Chondrocyte (in vitro differentiated cells): ENCODE measurements at places on chromosomes 12 and 14.

DNA sequence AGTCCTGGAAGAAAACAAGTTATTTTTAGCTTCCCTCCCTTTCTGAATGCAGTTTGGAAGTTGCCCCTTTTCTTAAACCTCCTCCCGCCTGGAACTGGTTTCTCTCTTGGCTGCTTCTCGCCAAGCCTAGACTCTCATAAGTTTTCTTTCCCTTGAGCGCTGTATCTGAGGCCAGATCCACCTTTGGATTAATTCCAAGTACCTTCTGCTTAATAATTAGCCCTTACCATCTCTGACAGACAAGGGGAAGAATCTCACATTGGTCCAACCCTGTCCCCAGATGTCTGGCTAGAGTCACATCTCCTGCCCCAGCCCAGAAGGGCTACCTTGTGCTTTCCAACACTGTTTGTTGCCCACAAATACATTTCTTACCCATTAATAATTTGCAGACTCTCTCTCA is 161.8 kb upstream of the RGS6 start:
- no peak for DNase-seq

GRCh38 chr12:22340143-22340542 is 5.6 kb upstream of the ST8SIA1 start:
- no peak for DNase-seq

DNA sequence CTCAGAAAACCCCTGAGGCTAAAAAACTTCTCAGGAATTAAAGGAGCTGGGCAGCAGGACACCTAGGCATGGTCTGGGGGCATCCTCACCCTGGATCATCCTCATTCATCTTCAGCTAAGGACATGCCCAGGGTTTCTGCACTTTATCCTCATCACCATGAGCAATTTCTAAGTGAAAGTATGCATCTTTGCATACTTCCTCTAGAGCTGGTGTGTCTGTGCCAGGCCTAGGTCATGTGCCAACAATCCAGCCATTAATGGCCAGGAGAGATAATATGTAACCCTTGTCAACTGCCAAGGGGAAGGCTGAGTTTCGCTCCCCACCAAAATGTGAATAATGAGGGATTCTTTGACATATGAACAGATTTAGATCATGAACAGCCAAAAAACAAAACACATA is 160.5 kb downstream of the KITLG start:
- no peak for DNase-seq

DNA sequence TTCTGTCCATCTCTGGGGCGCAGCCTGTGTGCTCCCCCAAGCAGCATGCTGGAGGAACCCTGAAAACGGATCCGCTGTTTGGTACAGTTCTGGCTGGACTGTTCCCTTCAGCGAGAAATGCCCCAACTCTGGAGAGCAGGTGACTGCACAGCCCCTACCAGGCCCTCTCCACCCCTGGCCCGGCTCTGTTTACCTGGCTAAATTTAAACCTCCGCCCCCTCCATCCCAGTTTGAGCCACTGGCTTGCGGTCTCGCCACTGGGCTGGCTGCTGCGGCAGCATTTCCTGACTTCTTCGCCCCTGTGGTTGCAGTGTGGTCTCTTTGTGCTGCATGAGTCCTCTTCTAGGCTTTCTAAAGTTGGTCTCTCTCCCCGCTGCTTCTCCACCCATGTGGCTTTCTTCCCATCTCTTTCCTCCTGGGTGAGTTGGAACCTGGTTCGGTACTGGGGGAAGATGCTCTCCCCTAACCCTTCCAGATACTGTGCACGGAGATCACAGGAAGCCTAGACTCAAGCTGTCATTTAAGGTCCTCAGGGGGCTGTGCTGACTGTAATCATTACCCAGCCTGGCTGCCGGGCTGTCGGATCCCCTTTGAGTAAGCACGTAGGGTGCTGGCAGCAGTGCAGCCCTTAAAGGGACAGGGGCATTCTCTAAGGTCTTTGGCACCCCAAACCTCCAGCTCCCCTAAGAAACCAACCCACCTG is 60.6 kb downstream of the FBXL14 start:
- DNase-seq = no peak

- DNase-seq = no peak
These were observed 302 bp downstream of the CCDC38 start for GRCh38 chr12:95942101-95942523.
